ENCODE measurements at places on chromosomes 1 and 21.

GRCh38 chr21:29682800-29683199 is 257.0 kb downstream of the GRIK1 start:
- no peaks in the 10 kb centered on the region for H3K36me3 ChIP-seq
- H3K4me3 ChIP-seq, result no peak overlapping the region

DNA sequence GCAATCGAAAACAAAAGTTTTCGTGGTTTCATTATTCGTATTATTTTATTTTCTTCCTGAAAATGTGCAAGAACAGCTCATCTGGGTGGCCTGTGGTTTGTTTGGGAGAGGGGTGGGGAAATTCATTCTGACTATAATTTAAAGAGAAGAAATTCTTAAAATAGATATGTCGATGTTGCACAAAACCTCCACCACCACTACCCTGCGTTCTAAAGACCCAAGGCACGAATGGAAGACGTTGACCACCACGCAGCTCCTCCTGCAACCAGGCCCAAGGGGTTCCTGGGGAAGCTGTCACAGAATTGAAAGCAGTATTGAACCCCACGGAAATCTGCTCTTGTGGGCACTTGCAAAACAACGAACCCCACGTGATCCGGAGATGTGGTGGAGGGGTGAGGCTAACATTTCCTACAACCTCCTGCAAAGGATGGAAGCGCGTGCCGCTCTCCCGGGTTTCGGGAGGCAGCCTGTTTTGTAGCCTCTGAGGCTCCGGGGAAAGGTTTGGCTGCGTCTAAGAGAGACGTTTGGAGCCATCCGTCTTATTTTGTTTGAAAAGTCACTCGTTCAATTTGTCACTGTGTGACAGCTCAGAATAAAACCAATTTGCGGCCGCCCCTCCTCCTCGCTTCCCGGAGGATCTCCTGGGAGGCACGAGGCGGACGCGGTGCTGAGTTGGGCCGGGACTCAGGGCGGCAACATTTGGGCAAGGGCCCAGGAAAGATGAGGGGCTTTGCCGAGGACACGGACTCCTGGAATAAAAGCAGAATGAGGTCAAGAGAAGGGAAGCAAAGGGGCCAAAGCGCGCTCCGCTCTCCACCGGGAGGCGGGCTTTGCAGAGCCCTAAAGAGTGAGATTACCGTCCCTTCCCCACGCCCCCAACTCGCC is 810 bp upstream of the HLX start:
- H3K4me3 ChIP-seq, result peak overlapping the region; percentile 91
- H3K27ac ChIP-seq, result peak overlapping the region; percentile 95
- peaks cover 55% of the 10 kb centered on the region for H3K4me1 ChIP-seq
- H3K27me3 ChIP-seq, result peaks cover 70% of the 10 kb centered on the region
- no peaks in the 10 kb centered on the region for H3K36me3 ChIP-seq

DNA sequence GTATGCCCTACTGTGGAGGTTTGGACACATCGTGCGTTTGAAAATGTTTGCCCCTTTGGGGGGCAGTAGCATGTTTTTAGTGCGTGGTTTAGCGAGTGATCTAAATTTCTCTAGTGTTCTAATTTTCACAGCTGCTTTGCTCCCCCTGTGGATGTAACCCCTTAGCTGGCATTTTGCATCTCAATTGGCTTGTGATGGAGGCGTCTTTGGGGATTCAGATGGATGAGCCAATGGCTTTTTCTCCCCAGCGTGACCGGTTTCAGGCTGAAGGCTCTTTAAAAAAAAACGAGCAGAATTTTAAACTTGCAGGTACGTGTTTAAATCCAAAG is 836 bp downstream of the CDC7 start:
- H3K27me3 ChIP-seq, result no peaks in the 10 kb centered on the region
- H3K36me3 ChIP-seq, result no peaks in the 10 kb centered on the region
- H3K4me1 ChIP-seq, result peaks cover 17% of the 10 kb centered on the region
- DNase-seq, result no peak

DNA sequence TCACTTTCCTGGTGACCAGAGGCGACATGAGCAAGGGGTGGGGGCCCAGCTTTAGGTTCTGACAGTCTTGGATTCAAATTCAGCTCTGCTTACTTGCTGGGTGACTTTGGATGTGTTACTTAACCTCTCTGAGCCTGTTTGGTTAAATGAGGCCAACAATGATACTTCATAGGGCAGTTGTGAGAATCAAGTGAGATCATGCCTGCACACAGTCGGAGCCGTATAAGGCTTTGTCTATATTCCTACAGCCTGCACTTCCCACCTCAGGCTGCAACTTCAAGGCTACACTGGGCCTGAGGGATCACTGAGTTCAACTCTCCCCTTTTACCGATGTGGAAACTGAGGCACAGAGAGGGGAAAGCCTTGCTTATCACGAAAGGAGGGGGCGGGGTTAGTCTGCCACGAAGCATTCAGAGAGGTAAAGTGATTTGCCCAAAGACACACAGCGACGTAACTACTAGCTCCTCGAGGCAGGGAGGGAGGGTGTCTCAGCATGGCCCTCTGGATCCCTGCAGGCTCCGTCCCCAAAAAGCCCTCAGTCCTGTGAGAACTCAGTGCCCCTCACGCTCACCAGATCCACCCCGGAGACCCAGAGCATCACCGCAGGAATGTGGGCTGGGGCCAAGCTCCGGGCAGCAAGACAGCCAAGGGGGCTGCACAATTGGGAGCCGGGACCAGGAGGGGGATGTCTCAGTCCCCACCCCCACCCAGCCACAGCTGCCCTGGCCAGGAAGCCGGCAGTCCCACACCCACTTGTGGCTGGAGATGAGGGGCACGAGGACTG is 25.0 kb downstream of the SDC3 start:
- no peak overlapping the region for H3K27ac ChIP-seq
- no peaks in the 10 kb centered on the region for H3K36me3 ChIP-seq
- H3K4me3 ChIP-seq, result no peak overlapping the region
- DNase-seq, result no peak
- H3K27me3 ChIP-seq, result no peaks in the 10 kb centered on the region
- peaks cover 10% of the 10 kb centered on the region for H3K4me1 ChIP-seq

DNA sequence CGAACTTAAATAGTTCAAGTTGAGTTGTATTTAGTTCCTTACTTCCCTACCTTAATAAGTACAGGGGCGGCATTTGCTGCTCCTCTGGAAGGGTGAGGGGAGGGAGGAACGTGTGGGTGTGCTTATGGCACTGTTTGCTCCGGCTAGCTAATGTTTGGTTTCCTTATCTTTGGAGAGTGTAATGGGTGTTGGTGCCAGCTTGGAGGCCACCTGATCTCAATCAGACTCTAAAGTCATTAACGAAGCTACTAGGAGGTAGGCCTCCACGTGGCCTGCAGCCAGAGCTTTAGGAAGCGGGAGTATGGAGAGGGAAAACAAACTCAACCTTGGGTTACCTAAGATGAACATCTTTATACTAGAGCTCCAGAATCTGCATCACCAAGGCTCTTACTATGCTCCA is 43.0 kb upstream of the RAP1A start:
- peaks cover 6% of the 10 kb centered on the region for H3K4me1 ChIP-seq
- no peaks in the 10 kb centered on the region for H3K27me3 ChIP-seq
- DNase-seq, result no peak
- no peaks in the 10 kb centered on the region for H3K36me3 ChIP-seq
- no peak overlapping the region for H3K4me3 ChIP-seq

GRCh38 chr1:186678155-186678554 is 2.1 kb downstream of the PTGS2 start:
- no peak for DNase-seq
- H3K36me3 ChIP-seq, result peaks cover 24% of the 10 kb centered on the region
- H3K27me3 ChIP-seq, result no peaks in the 10 kb centered on the region
- H3K4me3 ChIP-seq, result no peak overlapping the region

DNA sequence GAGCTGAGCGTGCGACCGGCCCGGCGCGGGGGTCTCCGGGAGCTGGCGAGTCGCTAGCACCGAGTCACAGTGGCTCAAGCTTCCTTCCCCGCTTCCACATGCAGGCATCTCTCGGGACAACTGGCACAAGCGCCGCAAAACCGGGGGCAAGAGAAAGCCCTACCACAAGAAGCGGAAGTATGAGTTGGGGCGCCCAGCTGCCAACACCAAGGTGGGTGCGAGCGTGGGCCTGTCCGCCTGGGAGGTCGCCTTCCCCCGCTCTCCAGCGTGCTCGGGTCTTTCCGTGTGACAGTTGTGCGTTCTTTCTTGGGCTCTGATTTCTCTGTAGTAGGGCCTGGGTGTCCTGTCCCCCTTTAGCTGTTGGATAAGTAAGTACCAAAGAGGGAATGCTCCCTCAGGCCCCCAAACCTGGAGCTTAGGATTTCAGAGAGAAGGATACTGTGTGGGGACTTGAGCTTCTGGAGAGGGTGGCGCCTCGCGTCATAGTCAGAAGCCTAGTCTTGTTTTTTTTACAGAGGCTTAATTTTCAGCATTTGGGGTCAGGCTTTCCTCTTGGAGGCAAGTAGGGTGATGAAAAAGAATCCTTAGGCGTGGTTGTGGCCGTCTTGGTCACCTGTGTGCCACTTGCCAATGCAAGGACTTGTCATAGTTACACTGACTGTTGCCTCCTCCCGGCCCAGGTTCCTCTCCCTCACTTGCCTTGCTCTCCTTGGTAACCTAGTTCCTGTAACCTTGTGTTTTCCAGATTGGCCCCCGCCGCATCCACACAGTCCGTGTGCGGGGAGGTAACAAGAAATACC is 790 bp downstream of the RPS8 start:
- H3K4me3 ChIP-seq, result peak overlapping the region; percentile 73
- H3K4me1 ChIP-seq, result peaks cover 33% of the 10 kb centered on the region
- peak overlapping the region; percentile 98 for H3K27ac ChIP-seq
- DNase-seq, result peak; percentile 79

DNA sequence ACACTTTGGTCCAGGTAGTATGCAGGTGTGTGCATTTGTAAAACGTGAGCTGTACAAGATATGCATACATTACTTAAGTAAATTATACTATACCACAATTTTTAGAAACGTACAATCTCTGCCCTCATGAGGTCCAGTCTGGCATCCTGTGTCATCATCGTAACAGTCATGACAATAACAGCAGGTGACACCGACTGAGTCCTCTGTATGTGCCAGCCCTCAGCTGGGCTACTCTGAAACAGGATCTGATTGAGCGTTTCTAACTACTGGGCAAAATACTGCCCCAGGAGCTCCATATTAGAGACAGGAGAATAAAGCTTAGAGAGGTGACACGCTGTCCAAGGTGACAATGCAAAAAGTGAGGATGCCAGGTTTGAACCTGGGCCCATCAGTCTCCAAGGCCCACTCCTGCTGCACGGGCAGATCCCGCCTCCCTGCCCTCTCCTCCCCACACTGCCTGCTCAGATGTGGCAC is 47.2 kb upstream of the ECE1 start:
- DNase-seq, result no peak
- no peaks in the 10 kb centered on the region for H3K36me3 ChIP-seq
- peak overlapping the region; percentile 72 for H3K27ac ChIP-seq
- H3K4me1 ChIP-seq, result peaks cover 99% of the 10 kb centered on the region

GRCh38 chr1:63739452-63739851 is 34.4 kb upstream of the ROR1 start:
- H3K4me3 ChIP-seq, result no peak overlapping the region
- no peaks in the 10 kb centered on the region for H3K27me3 ChIP-seq
- H3K4me1 ChIP-seq, result peaks cover 3% of the 10 kb centered on the region
- no peaks in the 10 kb centered on the region for H3K36me3 ChIP-seq
- H3K27ac ChIP-seq, result no peak overlapping the region

GRCh38 chr1:158933621-158934020 is 2.3 kb downstream of the PYHIN1 start:
- H3K27ac ChIP-seq, result no peak overlapping the region
- H3K4me3 ChIP-seq, result no peak overlapping the region
- H3K4me1 ChIP-seq, result no peaks in the 10 kb centered on the region
- H3K27me3 ChIP-seq, result no peaks in the 10 kb centered on the region
- no peaks in the 10 kb centered on the region for H3K36me3 ChIP-seq

GRCh38 chr1:20574686-20575540 is 14.0 kb upstream of the CDA start:
- H3K27ac ChIP-seq, result no peak overlapping the region
- peaks cover 14% of the 10 kb centered on the region for H3K27me3 ChIP-seq
- DNase-seq, result no peak
- no peak overlapping the region for H3K4me3 ChIP-seq
- no peaks in the 10 kb centered on the region for H3K36me3 ChIP-seq

GRCh38 chr1:246860401-246860800 is 71.3 kb downstream of the AHCTF1 start:
- H3K27ac ChIP-seq, result no peak overlapping the region
- no peaks in the 10 kb centered on the region for H3K4me1 ChIP-seq
- peaks cover 80% of the 10 kb centered on the region for H3K36me3 ChIP-seq
- no peak for DNase-seq

DNA sequence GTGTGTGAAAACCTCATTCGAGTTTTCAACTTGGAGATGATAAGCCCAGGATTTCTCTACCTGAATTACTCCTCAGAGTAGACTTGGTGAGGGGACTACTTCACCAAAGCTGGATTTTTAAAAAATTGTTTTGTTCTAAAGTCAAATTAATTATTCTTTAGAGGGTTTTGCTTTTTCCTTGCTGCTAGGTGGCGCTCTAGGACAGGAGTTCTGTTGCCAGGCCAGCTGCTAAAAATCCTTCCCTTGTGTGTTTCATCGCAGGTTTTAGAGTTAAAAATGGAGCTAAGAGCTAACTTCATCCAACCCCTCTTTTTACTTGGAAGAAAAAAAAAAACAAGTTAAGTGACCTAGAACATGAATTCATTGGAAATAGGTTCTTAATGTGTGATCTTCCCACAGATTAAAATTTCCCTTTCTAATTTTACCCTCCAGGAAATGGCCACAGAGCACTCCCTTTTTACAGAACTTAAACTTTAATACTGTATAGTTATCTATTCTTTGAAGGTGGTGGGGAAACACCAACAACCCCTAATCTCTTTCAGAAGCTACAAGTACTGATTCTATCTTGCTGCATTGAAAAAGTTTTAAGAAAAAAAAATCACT is 36.7 kb upstream of the FAM163A start:
- no peaks in the 10 kb centered on the region for H3K27me3 ChIP-seq
- no peak overlapping the region for H3K4me3 ChIP-seq
- peaks cover 4% of the 10 kb centered on the region for H3K4me1 ChIP-seq
- H3K27ac ChIP-seq, result no peak overlapping the region
- H3K36me3 ChIP-seq, result no peaks in the 10 kb centered on the region

DNA sequence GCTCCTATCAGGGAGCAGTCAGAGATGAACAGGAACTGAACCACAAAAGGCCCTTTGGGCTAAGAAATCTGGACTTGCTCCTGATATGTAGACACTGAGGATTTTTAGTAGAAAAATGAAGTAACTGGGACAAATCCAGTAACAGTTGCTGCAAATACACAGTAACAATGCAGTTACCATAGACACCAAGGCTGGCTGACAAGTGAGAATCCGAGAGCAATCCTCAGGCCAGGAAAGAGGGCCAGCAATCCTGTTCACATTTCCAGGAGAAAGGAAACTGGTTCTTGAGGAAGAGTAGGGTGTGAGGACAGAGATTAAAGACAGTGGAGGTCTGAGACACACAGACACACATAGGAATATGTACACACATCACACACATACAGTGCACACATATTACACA is 9.3 kb upstream of the LORICRIN start:
- no peak overlapping the region for H3K27ac ChIP-seq
- H3K36me3 ChIP-seq, result no peaks in the 10 kb centered on the region
- H3K27me3 ChIP-seq, result no peaks in the 10 kb centered on the region
- no peak for DNase-seq
- H3K4me1 ChIP-seq, result no peaks in the 10 kb centered on the region

Measured in suprapubic skin (tissue), 4 donors.